Epithelial cell of proximal tubule (primary cell): ENCODE measurements at places on chromosomes 12 and 14.

DNA sequence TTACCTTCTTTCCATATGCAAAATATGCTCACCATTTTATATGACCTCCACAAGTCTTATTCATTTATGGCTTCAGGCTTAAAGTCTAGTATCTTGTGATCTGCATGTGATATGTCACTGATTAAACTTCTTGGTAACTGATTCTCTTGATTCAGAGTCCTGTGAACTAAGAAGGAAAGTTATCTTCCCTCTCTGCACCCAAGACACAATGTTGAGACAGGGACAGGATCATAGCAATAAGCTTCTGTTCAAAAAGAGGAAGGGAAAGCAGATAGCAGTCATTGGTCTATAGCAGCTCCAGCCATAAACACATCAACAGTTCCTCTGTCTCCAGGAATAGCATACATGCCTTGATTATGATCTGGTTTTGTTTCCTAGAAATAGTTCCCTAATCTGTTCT, 103.1 kb downstream of the UNC79 start:
- peak; percentile 66 for DNase-seq

- no peak for DNase-seq
Measured at GRCh38 chr14:50402965-50403364, 6.3 kb upstream of the CDKL1 start.

DNA sequence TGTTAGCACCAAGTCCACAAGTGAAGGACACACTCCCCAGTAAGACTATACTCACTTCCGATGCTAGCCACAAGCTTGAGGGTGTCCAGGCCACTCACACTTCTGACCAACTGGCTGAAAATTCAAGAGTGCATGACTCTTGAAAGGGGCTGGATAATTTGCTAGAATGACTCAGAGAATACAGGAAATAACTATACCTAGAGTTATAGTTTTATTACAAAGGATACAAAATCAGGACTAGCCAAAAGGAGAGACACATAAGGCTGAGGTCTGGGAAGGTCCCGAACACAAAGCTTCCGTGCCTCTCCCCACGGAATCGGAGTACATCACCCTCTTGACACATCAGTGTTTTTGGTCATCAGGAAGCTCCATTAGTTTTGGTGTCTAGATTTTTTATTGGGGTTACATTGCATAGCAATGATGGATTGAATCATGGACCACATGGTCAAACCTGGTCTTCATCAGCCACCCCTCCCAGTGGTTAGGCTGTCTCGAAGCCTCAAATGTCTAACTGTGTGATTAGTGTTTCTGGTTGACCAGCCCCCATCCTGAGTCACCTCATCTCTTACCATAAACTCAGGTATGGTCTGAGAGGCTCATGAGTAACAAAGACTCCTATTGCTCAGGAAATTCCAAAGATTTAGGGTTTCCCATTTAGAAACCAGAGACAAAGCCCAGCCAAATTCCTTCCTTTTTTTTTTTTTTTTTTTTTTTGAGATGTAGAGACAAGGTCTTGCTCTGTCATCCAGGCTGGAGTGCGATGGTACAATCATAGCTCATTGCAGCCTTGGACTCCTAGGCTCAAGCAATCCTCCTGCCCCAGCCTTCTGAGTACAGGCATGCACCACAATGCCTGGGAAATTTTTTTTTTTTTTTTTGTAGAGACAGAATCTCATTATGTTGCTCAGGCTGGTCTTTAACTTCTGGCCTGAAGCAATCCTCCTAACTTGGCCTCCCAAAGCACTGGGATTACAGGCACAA, 472.0 kb upstream of the TBX3 start:
- DNase-seq: peak; percentile 22

GRCh38 chr14:85444635-85445034, 85.3 kb upstream of the FLRT2 start:
- DNase-seq: peak; percentile 47
